ENCODE measurements at places on chromosomes 1 and 21.

DNA sequence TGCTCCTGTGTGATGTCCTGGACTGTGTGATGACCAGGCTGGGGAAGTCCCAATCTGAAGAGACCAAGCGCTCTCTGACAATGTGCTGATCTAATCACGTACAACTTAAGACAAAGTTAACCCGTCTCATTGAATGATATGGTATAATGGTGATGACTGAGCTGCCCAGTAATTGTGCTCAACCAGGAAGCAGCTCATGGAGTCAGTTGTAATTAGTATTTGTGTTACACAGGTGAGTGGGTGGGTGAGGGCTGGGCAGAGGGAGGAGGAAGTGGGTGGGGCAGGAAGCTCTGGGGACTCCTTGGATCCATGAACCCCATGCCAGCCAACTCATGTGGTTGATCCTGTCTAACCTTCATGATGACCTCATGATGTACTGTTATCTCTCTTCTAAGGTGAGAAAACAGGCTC, 8.7 kb upstream of the ECE1 start:
- DNase-seq: no peak

DNA sequence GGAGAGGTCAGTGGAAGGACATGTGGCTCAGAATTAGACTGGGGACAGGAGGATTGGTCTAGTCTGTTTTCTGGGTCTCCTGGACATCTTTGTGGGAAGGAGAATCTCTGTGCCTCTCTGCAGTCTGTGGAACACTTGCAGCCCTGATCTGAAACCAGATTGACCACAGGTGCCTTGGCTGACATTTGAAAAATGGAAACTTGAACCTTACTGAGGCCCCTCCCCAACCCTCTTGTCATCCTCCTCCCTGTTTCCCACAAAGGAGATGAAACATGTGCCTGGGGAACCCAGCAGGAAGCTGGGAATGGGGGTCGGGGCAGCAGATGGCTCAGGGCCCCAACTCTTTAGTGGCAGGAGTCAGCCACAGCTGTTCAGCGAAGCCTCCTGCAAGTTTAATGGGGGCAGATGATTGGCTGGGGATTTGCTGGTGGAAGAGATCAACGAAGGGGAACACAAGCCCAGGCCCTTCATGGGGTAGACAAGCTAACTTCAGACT, 18.1 kb downstream of the VASH2 start:
- DNase-seq: no peak

GRCh38 chr1:243230914-243231313, 24.2 kb downstream of the CEP170 start:
- no peak for DNase-seq

DNA sequence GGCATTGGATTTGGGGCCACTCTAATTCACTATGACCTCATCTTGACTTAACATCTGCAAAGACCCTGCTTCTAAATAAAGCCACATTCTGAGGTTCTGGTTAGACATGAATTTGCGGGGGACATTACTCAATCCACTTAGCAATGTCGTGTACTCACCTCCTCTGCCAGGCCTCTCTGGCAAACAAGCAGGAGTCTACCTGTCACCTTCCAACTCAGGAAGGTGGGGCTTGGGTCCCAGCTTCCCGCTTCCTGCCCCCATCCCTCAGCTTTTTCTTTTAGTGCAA, 177.8 kb downstream of the PSMG1 start:
- DNase-seq: no peak

GRCh38 chr1:66438501-66438900, 95.5 kb upstream of the SGIP1 start:
- no peak for DNase-seq

GRCh38 chr1:224851848-224852261, 77.6 kb upstream of the DNAH14 start:
- DNase-seq: no peak

GRCh38 chr1:29939079-29939478, 702.8 kb downstream of the PTPRU start:
- DNase-seq: no peak

DNA sequence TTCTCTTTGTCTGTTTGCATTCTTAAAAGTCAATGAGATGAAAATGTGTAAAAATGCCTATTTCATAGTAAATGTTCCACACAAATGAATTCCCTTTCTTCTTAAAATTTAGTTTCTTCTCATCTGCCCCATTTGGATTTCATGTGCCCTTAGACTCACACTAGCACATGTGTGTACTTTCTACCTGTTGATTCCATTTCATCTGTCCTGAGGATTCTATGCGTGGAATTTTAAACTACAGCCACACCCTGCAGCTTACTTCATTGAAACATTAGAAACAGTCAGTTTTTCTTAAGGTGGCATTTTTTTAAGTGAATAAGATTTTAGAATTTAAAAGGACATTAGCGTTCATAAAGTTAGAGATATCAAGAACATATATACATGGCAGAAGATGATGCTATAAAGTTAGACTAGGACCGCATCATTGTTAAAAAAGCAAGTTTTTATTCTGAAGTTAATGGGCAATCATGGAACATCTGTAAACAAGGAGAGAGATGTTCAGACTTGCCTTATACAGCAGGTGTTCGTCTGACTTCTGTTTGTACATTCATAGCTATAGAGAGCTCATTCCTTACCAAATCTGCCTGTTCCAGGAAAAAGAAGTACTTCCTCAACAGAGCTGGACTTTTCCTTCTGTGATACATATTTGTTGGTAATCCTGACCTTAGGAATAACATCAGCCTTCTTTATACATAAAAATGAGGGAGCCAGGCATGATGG, 3.9 kb upstream of the TUT4 start:
- DNase-seq: no peak

- DNase-seq: no peak
Measured at GRCh38 chr1:6578624-6579373, 995 bp upstream of the ZBTB48 start.

All from NCI-H187 treated with DMSO at 0.1 percent for 48 hours (cell line).